OCI-LY7 (cell line): ENCODE measurements at places on chromosomes 6 and 20.

- DNase-seq: no peak
Observed at GRCh38 chr20:49906101-49906604, 9.2 kb downstream of the SPATA2 start.

GRCh38 chr6:24933868-24934401 lies 1.8 kb downstream of the RIPOR2 start:
- DNase-seq: peak; percentile 80

DNA sequence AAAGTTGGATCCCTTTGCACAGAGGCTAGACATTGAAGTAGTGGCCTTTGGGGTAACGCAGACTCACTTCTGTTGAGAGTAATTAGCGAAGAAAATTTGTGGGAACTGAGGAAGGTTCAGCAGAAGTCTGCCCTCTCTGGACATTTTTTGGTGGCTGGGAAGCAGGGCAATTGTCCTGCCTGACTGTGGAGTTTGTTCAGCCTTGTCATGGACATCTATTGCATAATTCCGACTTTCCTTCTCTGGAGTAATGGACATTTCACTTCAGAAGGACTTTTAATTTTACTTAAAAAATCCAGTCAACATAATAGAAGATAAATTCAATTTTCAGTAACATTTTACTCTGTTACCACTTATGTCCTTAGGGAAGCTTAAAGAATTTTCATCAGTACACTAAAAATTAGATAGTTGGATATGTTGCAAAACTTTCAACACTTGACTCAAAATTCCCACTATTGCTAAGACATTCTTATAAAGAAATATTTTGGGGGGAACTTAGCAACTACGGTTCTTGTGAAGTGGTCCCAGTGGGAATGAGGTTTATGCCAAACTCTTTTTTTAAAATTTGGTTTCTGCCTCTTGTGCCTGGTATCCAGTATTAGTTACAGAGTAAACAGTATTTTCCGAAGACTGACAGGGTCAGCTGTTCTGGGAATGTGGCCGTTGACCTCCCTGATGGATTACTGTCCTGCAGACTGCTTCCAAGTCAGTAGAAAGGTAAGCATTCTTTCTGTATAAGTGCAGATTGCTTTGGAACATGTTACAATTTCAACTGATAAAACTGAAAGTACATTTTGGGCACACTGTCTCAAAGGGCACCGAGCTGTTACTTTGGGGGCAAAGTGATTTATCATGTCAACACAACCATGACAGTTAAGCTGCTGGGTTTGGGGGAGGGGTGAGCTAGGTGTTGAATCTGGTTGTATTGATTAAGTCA lies 100.6 kb upstream of the MLIP start:
- DNase-seq: no peak

DNA sequence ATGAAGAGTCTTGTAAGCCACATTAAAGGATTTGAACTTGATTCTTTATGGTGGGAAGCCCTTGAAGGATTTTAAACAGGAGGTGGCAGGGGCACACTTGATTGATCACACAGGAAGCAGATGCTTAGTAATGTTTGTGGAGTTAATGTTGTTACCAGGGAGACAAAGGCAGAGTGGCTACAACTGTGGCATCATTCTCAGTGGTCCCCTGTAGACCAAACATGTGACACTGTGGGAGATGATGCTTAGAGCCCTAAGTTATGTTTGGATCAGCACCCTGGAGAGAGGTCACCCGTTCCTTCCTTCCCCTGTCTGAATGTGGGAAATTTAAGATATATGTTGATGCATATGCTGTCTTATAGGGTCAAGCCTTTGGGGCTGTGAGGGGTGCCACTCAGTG lies 53.2 kb downstream of the EIF2S2 start:
- peak; percentile 43 for DNase-seq

DNA sequence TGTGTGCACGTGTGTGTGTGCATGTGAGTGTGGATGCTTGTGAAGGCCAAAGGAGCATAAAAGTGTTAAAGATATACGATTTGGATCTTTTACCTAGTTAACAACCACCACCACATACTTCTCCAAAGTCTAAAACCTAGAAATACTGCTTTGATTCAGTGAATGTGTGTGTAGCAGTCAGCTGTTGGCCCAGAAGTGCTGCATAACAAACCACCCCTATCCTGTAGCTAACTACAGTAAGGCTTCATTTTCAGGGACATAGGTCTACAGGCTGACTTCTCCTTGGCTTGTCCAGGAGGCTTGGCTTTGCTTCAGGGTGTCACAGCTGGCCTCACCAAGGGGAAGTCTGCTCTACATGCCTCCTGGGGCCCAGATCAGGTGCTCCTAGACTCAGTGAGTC lies 2.4 kb upstream of the CST8 start:
- no peak for DNase-seq
